ENCODE measurements at places on chromosomes 13 and 19.

DNA sequence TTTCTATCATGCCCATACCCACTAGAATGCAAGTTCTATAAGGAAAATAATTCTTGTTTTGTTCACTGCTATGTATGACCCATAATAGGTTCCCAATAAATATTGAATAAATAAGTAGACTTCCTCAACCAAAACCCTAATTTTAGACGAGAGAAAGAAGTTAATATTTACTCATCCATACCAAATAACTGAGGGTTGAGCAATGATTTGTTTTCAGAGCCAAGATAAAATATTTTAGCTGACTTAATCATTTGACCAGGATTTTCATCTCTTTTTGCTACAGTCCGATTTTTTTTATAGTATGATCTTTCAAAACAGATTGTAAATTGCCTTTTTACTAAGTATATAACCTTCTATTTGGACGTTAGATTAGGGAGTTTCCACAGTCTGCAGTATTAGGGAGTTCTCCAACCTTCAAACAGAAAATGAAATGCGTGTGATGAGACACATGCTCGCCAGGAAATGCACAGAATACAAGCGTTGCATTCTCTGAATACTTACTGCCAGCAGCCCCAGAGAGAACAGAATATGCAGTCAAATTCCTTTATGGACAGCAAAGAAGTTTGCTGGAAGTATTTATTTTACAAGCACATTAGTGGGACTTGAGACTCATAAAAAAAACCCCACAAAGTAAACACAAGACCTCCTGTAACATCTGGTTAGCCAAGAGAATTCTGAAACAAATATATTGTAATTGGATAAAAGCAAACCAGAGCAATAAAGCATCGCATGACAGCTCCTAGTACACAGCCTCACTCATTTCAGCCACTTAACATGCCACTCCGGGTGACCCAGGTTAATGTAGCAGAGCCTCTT, 230.0 kb downstream of the MYO16 start:
- no peak overlapping the region for H3K4me3 ChIP-seq
- no peaks in the 10 kb centered on the region for H3K27me3 ChIP-seq
- peaks cover 33% of the 10 kb centered on the region for H3K4me1 ChIP-seq
- H3K27ac ChIP-seq: no peak overlapping the region
- DNase-seq: peak; percentile 41

DNA sequence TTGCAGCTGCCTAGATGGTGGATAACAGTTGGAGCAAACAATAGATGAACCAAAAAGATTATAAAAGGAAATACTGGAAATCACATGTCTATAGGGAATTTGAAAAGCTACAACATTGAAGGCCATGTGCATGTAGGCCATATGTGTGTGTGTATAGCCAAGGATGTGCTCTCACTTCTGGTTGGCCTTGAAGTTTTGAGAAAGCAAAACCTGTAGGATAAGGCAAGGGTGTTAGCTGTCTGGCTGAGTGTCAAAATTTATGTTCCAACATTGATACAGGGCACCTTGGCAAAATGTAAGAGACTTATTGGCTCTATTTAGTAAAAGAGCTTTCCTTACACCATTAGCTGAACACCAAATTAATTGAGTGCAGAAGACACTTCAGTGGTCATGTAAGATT, 1723.6 kb upstream of the PCDH20 start:
- H3K4me3 ChIP-seq: no peak overlapping the region
- no peak for DNase-seq
- no peaks in the 10 kb centered on the region for H3K27me3 ChIP-seq

DNA sequence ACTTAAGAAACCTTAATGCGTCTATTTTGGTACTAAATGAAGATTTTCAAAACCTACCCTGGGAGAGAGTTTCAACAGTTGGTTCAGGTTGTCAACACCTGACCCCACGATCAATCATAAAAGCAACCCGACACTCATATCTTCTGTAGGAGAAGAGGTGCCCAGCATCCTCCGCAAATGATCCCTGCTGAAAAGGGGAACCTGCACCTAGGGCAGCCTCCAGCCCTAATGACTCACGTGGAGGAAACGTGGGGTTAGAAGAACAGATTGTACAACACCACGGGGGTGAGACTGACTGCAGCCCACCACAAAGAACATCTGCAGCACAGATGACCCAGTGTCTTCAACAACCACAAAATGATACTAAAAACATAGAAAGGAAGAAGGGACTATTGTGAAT, 116.3 kb downstream of the RAB20 start:
- H3K27ac ChIP-seq: no peak overlapping the region
- DNase-seq: no peak
- H3K27me3 ChIP-seq: no peaks in the 10 kb centered on the region
- no peaks in the 10 kb centered on the region for H3K4me1 ChIP-seq

DNA sequence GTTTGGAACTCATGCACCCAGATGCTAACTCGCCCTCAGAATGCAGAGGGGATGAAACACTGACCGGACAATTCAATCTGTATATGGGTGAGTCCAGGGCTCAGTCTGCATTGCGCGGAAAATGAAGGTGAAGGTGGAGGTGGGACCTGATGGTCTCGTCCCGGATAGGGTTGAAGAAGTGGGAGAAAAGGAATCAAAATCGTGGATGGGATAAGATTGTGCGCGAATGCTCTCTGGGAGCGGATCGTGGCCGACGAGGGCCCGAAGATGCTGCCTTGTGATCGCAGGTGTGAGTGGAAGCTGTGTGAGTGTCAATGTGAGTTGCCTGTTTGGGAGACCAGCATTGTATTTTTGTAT, 594 bp upstream of the ZNF850 start:
- peaks cover 5% of the 10 kb centered on the region for H3K4me1 ChIP-seq
- H3K27ac ChIP-seq: peak overlapping the region; percentile 98
- peak overlapping the region; percentile 80 for H3K4me3 ChIP-seq
- DNase-seq: no peak
- H3K36me3 ChIP-seq: peaks cover 10% of the 10 kb centered on the region

DNA sequence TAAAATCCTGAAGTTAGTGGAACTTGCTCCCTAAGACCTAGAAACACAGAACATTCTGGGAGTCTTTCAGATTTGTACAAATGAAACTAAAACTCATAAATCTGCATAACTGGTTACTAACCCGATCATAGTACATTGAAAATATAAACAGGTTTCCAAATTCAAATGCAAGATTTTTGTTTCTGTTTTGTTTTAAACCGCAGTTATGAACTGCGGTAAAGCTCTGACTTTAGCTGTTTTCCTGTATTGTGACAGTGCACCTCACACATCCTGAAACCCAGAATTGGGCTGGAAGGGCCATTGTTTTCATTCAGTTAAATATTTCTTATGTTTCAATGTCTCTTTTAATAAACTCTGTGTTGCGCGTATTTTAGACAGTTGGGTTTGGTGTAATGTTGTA, 204.7 kb downstream of the SHISA2 start:
- no peaks in the 10 kb centered on the region for H3K27me3 ChIP-seq
- H3K4me1 ChIP-seq: peaks cover 18% of the 10 kb centered on the region
- no peaks in the 10 kb centered on the region for H3K36me3 ChIP-seq
- no peak for DNase-seq
- H3K4me3 ChIP-seq: no peak overlapping the region
- H3K27ac ChIP-seq: no peak overlapping the region

DNA sequence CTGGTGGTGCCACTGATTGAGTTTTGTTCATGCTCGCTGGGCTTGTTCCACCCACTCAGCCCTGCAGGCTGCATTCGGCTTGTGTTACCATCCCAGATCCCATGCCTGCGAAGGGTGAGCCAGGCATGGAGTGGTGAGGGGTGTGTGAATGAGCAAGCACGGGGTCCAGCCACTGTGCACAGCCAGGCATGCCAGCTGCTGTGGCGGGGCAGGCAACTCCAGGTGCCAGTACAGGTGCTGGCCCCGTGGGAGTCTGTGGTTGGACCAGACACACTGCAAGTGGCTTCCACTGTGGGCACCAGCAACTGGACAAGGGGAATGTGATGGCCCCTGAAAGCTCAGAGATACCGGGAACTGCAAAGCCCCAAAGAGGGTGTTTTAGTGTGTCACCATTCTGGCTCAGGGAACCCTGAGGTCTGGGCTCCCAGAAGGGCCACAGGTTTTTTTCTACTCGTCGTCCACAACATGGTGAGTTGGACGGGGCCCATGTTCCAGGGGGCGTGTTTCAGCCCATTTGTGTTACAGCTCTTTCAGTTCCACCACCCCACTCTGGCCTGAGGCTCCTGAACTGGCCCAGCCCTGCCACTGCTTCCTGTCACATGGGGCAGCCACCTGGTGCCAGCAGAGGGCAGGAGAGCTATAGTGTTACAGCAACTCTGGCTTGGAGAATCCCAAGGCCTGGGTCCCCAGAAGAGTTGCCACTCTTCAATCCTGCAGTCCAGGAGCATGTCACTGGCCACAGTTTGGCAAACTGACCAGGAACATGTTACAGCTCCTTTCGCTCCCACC, 217.0 kb upstream of the OBI1 start:
- H3K27me3 ChIP-seq: no peaks in the 10 kb centered on the region
- H3K4me3 ChIP-seq: no peak overlapping the region
- peak; percentile 67 for DNase-seq
- H3K27ac ChIP-seq: no peak overlapping the region
- no peaks in the 10 kb centered on the region for H3K36me3 ChIP-seq
- no peaks in the 10 kb centered on the region for H3K4me1 ChIP-seq

DNA sequence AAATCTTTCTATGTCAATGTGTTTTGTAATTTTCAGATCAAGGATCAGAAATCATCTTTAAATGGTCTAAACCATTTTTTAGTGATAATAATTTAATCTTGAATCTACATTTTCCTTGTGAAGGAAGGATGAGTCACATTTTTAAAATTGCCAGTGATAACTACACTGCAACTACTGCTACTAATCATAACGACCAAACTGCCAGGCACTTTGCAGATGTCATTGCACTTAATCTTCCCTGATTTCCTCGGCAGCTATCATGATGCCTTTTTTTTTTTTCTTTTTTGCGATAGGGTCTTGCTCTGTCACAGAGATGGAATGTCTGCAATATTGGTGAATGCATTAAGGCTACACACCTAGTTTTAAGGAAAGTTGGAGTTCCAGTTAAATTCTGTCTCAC, 41.4 kb upstream of the SLC10A2 start:
- H3K27me3 ChIP-seq: no peaks in the 10 kb centered on the region
- H3K4me3 ChIP-seq: no peak overlapping the region
- no peak overlapping the region for H3K27ac ChIP-seq
- no peak for DNase-seq
- no peaks in the 10 kb centered on the region for H3K36me3 ChIP-seq

- H3K36me3 ChIP-seq: no peaks in the 10 kb centered on the region
- H3K27ac ChIP-seq: no peak overlapping the region
- H3K4me1 ChIP-seq: no peaks in the 10 kb centered on the region
- H3K27me3 ChIP-seq: no peaks in the 10 kb centered on the region
- DNase-seq: no peak
- no peak overlapping the region for H3K4me3 ChIP-seq
These were observed 43.4 kb upstream of the NFIC start for GRCh38 chr19:3323026-3323425.

- no peak for DNase-seq
- no peaks in the 10 kb centered on the region for H3K36me3 ChIP-seq
- no peak overlapping the region for H3K4me3 ChIP-seq
- no peaks in the 10 kb centered on the region for H3K4me1 ChIP-seq
These were observed 63.7 kb downstream of the KL start for GRCh38 chr13:33079960-33080359.

DNA sequence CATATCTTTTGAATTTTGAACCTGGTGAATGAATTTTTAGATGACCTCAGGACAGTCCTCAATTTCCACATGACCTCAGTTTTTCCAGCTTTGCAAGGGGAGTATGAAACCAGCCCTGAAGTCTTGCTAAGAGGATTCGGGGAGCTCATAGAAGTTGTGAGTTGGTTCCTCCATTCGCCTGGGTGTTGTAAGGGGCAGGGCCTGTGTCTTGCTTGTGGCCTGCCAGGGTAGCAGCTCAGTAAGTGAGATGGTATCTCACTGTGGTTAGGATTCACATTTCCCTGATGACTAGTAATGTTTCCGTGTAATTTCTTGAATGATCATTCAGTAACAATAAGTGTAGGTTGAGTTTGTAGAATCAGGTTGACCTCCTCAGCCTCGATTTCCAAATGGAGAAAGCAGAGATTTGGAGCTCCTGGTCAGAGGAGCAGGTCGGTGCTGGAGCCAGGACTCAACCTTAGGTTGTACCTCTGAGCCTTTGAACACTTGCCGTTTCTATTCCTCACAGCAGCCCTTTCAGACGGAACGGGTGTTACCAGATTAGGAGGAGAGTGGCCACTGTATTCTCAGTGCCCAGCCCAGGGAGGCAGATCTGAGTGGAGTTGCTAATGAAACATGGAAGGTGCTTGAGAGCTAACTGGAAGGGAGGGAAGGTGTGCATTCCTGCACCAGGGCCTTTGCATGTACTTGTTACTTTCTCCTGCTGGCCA, 14.6 kb downstream of the NACC1 start:
- no peaks in the 10 kb centered on the region for H3K4me1 ChIP-seq
- H3K36me3 ChIP-seq: peaks cover 5% of the 10 kb centered on the region
- H3K27ac ChIP-seq: peak overlapping the region; percentile 66
- no peak for DNase-seq
- H3K27me3 ChIP-seq: no peaks in the 10 kb centered on the region

Data from GM23338 (cell line).